Hematopoietic multipotent progenitor cell treated with erythropoietin and hydrocortisone succinate and interleukin-3 and kit ligand, for 17 days (in vitro differentiated cells): ENCODE measurements at places on chromosomes 16 and 17.

GRCh38 chr17:18966831-18967624, 15.1 kb downstream of the SLC5A10 start:
- no peak for DNase-seq

DNA sequence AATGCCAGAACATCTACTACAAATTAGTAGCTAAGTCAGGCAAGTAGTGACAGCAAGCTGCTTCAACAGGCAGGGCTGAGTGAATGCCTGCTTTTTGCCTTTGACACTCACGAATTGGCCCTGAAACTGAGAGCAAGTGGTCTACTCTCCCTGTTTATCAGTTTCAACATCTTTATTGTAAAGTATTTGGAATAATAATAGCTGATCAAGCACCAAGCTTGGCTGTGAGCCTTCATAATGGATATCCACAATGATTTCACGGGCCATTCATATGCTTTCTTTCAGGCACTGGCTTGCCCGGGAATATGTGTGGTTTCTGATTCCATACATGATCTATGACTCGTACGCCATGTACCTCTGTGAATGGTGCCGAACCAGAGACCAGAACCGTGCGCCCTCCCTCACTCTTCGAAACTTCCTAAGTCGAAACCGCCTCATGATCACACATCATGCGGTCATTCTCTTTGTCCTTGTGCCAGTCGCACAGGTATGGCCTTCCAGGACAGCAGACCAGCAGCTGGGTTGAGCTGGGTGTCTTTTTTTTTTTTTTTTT, 5.2 kb downstream of the TLCD3A start:
- DNase-seq = no peak

GRCh38 chr16:82867485-82867884, 240.7 kb downstream of the CDH13 start:
- DNase-seq = no peak

DNA sequence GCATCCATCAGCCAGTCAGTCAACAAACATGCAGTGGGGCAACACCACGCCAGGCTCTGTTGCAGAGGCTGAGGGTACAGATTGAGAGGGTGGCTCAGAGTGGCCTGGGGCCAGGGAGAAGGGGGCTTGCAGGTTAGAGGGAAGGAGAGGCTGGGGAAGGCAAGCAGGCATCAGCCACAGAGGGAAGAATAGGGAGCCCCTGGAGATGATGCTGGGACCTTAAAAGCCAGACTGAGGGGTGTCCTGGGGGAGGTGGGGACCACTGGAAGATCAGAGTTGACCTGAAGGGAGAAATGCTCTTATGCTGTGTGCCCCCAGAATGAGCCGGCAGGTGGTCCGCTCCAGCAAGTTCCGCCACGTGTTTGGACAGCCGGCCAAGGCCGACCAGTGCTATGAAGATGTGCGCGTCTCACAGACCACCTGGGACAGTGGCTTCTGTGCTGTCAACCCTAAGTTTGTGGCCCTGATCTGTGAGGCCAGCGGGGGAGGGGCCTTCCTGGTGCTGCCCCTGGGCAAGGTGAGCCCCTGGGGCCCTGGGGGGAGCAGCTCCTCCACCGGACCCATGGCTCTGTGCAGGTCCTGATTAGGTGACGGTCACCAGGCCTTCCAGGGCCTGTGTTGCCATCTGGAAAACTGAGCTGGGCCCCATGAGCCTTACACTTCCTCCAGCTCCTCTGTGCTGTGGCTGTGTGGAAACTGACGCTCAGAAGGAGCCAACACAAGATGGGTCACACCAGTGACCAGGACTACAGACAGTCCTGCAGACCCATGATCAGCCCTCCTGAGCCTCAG, 1.7 kb downstream of the CORO1A start:
- DNase-seq = no peak

DNA sequence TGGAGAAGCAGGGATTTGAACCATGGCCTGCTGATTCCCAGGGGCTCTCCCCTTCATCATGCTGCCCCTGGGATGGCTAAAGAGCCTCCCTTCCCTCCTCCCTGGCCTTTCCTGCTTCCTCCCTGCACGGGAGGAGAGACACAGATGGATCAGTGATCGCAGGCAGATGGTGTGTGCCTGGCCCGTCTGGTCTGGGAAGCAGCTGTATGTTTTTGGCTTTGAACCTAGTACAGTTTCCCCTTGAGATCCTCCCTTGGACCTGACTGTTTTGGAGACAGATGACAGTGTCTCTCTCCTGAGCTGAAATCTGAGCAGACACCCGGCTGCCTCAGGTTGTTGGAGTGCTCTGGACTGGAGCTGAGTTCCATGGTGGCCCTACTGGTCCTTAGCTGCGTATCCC, 29.0 kb upstream of the ATP2C2 start:
- no peak for DNase-seq

DNA sequence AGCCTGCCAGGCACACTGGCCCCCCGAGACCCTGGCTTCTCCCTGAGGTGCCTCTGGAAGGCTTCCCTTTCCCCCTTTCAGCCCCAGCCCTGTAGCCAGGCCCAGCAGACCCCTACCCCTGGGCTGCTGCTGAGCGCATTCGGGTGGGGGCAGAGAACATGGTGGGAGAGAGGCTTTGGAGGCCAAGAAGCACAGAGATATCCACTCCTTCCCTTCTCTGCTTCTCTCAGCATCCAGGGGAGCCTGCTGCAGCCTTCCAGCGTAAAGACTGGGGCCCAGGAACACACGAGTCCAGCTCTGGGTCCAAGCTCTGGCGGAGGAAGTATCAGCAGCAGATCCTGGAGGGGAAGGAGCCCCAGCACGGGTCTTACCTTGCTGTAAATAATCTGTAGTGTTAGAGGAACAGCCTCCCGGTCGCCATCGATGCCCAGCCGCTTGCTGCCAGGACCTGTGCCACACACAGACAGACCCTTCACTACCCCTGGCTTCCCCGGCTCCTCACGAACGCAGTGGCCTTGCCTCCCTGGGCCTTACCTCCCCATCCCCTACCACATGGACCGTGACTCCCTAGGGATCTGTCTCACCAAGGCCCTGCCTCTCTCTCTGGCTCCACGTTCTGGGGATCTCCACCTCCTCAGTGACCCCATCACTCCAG, 17.0 kb upstream of the PIK3R6 start:
- no peak for DNase-seq

DNA sequence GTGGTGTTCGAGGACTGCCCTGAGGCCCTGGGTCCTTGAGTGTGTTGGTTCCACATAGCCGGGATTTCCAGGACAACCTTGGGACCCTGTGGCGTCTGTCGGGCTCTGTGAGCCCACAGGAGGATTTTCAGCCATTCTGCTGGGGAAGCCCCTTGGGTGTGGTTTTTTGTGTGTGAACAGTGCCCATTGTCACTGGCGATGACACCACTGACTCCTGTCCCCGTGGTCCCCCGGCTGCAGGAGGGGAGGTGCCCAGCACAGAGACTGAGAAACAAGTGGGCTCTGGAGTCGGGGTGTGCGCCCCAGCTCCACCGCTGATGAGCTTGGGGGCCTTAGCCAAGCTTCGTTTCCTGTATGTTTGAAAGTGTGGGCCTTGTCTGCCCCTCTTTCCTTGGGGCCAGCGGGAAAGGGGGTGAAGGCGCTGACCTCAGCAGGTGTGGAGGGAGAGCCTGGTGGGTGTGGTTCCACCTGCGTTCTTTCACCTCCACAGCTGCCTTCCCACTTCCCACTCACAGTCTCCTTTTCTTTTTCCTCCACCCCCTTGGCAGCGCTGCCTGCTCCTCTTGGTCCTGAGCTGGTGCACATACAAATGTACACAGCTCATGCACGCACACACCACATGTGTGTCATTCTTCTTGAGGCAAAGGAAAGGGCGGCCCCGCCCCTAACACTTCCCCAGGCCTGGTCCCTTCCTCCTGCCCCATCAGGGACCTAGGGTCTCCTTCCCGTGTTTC, 16.1 kb downstream of the MGRN1 start:
- DNase-seq = no peak

GRCh38 chr16:70390774-70391173, 44.1 kb downstream of the DDX19A start:
- no peak for DNase-seq

- no peak for DNase-seq
Measured at GRCh38 chr17:66448026-66448639, 145.7 kb downstream of the PRKCA start.

DNA sequence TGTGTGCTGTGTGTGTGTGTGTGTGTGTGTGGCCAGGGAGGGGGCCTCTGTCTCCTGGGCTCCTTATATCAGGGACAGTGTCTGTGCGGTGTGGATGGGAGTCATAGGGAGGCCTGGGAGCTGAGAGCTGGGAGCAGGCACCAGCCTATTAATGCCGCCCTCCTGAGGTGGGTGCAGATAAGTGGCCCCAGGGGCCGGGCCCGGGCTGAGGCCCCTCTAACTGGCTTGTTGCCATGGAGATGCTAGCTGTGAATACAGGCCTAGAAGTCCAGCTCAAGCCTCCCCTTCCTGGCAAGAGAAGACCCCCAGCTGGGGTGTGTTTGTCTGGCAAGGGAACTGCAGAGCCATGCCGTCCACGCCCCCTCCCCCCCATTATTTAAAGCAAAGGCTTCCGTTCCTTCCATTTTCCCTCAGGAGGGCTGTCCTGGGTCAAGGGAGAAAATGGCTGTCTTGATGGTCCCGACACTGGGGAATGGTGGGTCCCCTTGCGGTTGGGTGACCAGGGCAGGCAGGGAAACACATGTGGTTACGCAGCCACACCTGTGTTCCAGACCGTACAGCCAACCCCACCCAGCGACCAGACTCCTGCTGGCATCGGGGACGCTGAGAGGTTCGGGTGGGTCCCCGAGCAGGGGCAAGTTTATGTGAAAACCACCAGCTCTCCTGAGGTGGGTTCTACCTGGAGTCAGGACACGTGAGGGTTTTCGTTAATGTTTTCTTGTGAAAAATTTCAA, 141.1 kb downstream of the MRM1 start:
- DNase-seq = no peak

DNA sequence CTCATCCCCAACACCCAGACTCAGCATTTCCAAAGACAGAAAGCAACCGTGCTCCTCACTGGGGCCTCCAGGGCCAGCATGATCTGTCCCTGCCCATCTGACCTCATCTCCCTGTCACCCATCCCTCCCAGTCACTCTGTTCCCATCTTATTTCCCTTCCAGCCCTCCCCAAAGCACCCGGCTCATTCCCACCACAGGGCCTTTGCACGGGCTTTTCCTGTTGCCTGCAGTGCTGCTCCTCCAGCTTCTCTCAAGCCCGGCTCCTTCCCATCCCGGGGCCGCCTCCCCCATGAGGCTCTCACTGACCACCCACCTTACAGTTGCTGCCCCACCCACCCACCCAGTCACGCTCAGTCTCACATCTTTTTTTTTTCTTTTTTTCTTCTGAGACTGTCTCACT, 54.8 kb downstream of the RMI2 start:
- DNase-seq = no peak

- DNase-seq = no peak
Measured at GRCh38 chr16:1429631-1430030, 1.2 kb upstream of the PERCC1 start.

GRCh38 chr17:3798273-3799180, 2.5 kb downstream of the ITGAE start:
- no peak for DNase-seq

GRCh38 chr17:80882323-80882722, 109.3 kb upstream of the CHMP6 start:
- DNase-seq = no peak

- DNase-seq = no peak
Measured at GRCh38 chr17:49213399-49213798, 2.9 kb downstream of the ABI3 start.

GRCh38 chr16:22848451-22848850, 34.5 kb downstream of the HS3ST2 start:
- DNase-seq = no peak

DNA sequence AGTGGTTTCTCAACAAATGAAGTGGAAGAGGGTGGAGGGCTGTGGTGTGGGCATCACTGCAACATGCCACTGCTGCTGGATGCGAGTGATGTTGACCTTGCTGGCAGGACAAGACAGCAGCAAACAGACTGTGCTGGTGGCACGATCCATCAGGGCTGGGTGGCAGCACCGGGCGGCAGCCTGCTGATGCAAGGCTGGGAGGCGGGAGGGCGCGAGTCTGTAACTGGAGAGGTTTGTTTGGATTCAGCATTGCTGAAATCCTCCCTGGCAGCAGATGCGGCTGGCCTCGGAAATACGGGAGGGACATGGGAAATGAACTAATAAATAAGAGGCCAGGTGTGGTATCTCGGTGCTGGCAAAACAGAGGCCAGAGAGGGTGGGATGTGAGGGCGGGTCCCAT, 224.2 kb downstream of the ENGASE start:
- DNase-seq = no peak

DNA sequence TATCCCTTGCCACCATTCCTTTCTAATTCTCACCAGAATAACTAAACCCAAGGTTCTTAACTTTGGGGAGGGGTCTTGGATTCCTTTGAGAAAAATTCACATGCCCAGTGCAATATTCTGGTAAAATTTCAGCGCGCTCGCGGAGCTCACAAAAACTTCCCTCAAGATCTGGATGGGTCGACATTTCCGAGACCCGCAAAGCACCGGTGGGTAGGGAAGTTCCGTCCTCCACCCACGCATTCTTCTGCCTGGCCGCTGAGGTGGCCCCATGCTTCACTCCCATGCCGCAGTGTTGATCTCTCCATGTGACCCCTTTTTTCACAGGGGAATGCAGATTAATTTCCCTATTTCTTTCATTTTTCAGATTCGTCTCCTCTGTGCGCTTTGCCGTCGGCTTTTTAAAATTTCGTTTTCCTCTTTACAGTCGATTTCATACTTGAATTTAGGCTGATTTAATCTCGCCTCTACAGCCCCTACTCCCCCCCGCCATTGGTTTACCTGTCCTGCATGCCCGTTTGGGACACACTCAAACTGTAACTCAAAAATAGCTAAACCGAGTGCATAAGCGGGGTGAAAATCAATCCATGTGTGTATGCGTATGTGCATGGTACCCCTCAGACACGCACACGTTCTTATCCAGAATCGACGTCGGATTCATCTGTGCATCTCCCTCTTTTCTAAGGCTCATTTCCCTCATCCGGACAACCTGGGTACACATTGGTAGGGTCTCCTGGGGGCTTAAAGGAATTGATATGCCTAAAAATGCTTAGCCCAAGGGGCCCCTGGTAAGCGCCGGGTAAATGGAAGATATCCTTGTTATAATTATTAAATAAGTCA, 1.4 kb upstream of the SP6 start:
- no peak for DNase-seq

GRCh38 chr17:22463110-22463850, 771.0 kb downstream of the KCNJ18 start:
- DNase-seq = no peak

DNA sequence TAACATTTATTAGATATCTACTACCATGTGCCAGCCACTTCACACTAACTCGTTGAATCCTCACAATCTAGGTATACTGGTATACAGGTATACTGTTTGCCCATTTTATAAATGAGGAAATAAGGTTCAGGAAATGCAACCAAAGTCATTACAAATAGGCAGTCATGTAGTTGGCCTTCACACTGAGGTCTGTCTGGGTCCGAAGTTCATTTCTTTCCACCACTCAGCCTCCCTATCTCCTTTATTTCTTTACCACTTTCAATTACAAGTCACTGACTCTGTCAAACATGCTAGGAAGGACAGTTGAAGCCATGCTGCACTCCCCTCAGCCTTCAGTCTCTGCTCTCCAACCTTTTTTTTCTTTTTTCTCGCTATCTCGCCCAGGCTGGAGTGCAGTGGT, 20.7 kb upstream of the SIAH1 start:
- DNase-seq = no peak
